Right hindlimb (tissue), 1 donor: ENCODE measurements at places on chromosomes 7 and 10.

DNA sequence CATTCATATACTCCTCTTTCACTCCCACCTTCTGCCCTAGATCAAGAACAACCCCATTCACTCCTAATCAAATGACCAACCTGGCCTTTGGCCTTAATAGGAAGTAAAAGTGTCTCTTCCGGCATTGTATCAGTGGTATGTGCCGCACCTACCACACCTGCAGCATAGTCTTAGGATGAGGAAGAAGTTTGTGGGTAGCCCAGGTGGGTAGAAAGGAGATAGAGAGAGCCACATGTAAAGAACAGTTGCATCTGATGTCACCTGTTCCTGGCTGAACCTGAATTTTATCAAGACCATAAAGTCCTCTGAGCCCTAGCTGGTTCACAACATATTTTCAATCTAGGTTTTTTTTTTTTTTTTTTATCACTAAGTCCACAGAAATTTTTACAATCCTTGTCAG, 55.5 kb upstream of the PTPN12 start:
- DNase-seq = no peak

DNA sequence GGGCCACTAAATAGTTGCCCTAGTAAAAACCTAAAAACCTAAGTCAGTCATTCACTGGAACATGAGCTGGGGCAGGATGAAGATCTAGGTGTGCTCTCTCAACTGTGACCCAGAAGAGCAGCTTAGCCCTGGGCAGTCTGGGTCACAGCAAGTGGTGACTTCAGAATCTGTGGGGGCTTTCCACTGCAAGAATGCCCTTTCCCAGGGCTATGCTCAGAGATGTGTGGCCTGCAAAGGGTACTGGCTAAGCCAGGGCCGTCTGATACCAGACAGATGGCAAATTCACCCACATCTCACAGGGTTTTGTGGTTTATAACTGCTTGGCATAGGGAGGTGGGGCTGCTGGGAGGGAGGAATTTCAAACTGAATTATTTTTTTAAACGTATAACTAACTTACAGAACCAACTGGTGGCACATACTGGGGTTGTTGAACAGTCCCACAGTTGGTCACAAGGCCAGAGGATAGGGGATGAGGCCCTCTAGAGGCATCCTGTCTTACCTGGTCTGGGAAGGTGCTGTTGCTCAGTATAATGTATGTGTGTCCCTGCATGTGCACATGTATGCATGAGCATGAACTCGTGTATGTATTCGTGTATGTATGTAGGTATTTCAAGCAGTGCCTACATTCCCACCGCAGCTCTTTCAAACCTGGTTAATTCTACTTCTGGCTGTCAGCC, 63.2 kb downstream of the PRPF18 start:
- DNase-seq = no peak

GRCh38 chr7:118054529-118054928, 129.4 kb upstream of the LSM8 start:
- DNase-seq = no peak

DNA sequence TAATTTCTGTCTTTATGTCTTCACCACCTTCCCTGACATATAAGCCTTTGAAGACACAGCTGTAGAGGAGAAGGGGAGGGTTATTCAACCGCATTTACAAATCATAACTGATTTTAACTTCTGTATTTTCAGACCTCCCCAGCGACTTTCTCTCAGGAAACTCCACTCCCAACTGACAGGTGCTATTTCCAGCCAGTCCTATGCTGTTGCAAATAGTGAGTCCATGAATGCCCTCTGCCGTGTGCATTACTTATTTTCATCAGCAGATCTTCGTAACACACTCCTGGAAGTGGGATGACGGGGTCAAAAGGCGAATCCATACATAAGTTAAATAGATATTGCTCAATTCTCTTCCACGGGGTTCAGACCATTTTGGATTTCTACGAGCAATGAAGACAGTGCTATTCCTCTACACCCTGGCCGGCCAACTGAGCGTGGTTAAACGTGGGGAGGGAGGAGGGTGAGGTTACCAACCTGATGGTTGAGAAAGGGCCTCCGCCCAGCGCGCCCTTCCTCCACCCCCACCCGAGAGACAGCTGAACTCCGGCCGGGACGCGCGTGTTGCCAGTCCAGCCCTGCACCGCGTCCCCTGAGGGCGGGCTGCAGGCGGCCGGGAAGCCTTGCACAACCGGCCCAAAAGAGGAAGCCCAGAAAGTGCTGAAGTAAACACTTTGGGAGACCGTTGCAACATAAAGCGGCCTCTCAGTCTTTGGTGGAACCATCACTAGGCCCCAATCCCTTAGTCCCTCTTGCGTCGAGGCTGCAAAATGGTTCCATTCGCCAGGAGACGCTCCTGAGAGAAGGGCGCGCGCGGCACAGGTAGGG, at the start of gene APBB1IP:
APBB1IP (plus strand) TSS at position 705 of the 825 bp plus-strand sequence. CDS start 53,986 bp downstream, outside the sequence.
- peak; percentile 48 for DNase-seq

DNA sequence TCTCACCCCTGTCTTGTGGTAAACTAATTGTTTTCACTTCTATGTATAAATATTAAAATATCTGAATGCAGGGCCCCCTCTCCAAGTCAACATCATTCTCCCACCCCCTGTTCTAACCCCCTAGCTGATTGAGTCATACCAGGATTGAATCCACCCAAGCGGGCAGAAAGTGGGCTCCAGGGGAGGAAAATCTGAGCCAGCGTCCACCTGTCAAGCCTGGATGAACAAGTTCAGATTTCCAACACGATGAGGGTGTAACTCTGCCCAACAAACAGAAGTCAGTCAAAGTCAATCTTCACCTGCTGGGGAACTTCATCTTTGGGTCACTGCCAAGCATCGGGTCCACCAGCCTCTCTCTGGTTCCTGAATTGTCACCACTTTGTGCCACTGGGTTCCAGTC, 162.9 kb upstream of the CELF2 start:
- DNase-seq = no peak

DNA sequence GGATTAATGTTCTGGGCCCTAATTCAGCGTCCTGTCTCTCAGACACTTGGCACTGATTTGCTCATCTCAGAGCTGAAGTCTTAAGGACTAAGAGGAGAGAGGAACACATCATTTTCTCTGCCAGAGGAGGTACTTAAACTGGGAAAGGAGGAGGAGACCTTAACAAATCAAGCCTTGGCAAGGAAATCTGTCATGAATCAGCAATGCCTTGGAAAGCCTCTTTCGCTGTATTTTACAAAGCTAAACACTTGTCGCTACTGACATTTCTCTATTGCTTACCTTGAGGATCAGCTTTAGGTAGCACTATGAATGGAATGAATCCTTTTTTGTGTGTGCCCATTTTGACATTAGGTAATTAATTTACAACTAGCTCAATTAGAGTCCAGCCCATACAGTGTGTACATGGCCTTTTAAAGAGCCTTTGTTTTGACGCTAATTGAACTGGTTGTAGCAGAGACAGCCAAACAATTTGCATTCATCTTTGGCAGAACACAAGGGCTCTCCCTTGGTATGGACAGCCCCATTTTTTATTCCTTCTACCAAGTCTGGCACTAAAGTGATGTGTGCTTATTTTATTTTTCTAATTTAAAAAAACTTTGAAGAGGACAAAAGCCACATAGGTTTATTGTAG, 37.4 kb downstream of the AUTS2 start:
- no peak for DNase-seq

DNA sequence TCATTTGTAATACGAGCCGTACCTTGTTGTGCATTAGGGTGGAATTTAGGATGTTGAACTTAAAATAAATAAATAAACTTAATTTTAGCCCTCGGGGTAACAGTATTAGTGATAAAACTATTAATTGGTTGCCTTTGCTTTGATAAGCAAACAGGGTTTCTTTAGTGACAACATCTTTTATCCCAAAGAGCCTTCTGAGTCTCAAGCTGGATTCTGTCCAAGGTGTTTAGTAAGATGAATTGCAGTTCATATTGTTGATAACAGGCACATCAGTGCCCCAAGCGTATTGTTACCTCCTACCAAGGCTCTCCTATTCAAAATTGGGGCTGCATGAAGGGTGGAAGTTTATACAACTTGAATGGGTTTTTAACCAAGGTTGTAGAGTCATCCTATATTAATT, 144.4 kb upstream of the CELF2 start:
- DNase-seq = no peak
